ENCODE measurements at places on chromosomes 3 and 15.

GRCh38 chr15:90002428-90002844 is 1.3 kb downstream of the ZNF710 start:
- peak; percentile 38 for DNase-seq

DNA sequence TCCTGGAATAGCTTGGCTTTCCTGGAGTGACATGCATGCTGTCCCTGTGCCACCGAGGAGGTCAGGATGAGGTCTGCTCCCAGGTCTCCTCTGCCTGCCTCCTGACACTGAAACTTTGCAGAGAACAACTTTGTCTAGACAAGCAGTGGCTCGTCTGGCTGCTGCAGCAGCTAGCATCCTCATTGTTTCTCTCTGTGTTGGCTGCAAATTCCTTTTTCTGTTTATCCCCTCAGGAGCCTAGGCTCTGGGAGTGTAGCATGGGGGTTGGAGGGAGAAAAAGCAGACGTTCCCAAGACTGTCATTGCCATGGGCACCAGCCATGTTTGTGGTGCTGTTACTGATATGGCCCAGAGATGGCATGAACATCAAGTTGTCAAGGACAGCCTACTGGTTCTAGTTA is 208.7 kb upstream of the LRIG1 start:
- DNase-seq, result no peak

- no peak for DNase-seq
Observed at GRCh38 chr15:39286706-39287105, 294.2 kb upstream of the THBS1 start.

- DNase-seq, result peak; percentile 62
Observed at GRCh38 chr15:62606376-62607113, 436.0 kb upstream of the TPM1 start.

GRCh38 chr15:89648106-89649012 is 6.9 kb downstream of the KIF7 start:
- no peak for DNase-seq

DNA sequence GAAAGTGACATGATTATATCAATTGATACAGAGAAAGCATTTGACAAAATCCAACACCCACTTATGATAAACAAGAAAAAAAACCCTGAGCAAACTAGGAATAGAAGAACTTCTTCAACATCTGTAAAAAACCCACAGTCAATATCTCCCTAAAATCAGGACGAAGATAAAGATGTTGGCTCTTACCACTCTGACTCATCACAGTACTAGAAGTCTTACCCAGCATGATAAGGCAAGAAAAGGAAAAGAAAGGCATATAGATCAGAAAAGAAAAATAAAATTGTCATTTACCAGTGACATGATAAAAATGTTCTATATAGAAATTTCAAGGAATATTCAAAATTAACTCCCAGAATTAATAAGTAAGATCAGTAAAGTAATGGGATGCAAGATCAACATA is 7.2 kb upstream of the FBXW12 start:
- DNase-seq, result no peak

- peak; percentile 65 for DNase-seq
Observed at GRCh38 chr3:194328053-194328657, 23.0 kb downstream of the CPN2 start.

- DNase-seq, result no peak
Observed at GRCh38 chr3:187551416-187551815, 118.8 kb downstream of the SST start.

DNA sequence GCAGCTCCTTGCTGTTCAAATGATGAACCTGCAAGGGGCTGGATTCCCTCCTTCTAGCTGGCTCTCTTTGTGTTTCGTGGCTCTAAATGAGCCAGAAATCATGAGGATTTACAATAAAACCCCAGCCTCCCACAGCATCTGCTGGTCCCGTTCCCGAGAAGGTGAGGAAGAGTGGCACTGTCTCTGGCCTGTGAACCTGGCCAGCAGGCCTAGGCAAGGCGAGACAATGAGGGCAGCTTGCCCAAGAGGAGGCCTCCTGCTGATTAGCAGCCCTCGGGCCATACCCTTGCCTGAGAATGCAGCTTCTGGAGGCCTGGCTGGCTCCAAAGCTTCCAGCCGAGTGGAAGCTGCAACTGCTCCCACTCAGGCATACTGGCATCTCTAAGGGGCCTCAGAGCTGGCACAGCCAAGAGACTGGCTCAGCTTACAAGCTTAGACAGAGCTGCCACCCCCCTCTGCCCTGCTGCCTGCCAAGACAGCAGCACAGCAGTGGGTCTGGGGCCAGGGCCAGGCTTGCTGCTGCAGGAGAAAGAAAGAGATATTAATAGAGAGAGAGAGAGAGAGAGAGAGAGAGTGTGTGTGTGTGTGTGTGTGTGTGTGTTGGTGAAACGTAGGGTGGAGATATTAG is 76.5 kb downstream of the HMG20A start:
- DNase-seq, result no peak

DNA sequence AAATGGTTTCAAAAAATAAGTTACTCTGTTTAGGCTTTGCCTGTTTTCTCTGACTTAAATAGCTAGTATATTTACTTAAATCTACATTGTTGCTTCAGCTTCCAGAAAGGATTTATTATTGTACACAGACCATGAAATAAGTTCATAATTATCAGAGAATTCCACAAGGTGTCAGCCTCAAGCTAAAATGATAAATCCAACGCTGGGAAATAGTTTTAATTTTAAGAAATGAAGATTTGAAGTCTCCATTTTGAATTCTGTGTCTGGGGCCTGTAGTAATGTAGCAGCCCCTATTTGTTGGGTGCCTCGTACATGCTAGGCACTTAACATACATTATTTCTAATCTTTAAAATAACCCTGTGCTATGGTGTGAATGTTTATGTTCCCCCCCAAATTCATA is 92.6 kb upstream of the KCNMB2 start:
- no peak for DNase-seq

- no peak for DNase-seq
Observed at GRCh38 chr3:197362081-197362480, 63.7 kb upstream of the DLG1 start.

DNA sequence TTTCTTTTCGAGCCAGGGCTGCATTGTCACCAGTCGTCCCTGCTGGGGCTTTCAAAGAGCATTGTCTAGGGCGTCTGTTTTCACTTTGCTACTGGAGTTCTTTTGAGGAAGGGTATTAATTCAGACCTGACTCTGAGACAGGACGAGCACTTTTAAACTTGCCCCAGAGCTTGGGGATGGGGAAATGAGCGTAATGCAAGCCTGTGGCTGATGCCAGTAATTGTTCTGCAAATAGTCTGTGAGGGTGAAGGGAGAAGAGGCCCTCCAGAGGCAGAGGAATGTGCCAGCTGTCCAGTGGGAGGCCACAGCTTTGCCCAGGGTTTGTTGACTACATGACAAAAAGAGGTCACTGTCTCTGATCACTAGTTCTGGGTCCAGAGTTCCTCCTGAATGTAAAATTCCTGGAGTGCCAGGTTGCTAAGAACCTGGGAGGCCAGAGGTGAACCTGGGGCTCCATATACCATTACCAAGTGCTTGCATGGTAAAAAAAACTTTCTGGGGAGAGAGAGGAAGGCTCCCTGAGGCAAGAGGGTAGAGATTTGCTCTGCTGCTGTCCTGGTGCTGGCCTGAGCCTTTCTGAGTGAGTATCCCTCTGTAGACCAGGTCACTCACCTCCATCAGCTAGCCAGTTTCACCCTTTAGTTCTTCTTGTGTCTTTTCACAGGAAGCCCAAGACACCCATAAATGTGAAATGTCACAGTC is 14.8 kb downstream of the EEFSEC start:
- DNase-seq, result no peak

GRCh38 chr15:46622851-46623250 is 988.0 kb downstream of the SQOR start:
- DNase-seq, result no peak

DNA sequence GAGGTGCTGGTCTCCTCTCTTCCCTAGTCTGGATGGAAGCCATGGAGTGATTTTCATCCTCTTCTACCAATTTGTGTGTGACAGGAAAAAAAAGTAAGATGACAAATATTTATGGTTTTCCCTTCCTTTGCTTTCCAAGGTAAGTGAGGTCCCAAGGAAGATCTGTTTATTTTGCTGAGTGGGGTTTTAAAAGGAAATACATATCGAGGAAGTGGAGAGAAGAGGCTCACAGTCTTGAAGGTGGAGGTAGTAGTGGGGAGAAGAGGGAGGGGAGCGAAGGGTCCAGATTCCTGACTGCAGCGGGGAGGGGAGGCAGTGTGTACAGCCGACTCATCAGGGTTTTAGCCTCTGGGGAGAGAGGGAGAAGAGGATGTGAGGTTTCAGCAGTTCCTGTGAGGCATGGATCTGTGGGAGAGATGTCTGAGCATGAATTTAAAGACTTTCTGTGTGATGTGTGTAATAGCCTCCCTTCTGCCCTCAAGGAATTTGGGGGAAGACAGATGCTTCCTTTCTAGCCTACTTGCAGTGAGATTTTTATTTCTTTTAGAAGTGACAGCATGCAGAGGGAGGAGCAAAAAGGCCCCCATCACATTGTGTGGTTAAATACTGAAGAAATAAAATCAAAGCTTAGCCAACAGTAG is 272.4 kb downstream of the THRB start:
- DNase-seq, result no peak

GRCh38 chr3:110180733-110181132 is 843.4 kb upstream of the DPPA4 start:
- DNase-seq, result no peak

DNA sequence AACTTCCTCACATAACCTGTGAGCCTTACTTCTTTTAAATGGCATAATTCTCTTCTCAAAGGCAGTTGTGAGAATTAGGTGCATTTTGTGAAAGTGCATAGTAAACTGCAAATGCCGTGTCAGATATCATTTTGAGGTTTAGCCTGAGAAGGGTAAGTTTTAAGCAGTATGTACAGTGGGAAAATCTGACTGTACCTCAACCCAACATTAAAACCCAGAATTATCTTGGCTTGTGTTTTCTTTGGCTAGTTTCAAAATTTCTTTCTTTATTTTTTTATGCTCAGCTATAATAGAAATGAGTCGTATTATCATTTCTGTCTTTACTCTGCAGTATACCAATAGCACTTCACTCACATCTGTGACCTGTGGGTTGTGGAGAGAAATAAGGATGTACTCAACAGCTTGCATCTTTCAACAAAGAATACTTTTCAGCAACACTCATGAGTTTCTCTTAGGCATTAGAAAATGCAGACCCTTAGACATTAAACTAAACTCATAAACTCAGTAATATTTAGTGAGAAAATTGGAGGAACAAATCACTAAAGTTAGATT is 65.7 kb downstream of the RASA2 start:
- DNase-seq, result no peak

DNA sequence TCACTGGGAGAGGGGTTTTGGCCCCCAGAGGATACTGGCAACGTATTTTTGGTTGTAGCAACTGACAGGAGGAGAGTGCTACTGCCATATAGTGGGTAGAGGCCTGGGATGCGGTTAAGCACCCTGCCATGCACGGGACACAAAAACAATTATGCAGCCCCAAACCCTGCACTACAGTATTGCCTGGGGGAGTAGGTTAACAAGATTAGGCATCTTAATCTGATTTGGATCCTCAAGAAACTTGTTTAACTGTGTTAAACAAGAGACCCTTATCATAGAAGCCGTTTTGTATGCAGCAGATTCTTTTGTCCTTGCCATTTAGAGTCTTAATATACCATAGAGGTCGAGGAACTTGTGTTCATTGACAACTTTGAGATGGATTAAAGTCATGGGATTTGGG is 3.4 kb downstream of the PHLDB2 start:
- DNase-seq, result no peak

- no peak for DNase-seq
Observed at GRCh38 chr15:39208187-39208586, 372.7 kb upstream of the THBS1 start.

- no peak for DNase-seq
Observed at GRCh38 chr3:160126051-160126450, 99.2 kb upstream of the C3orf80 start.

- DNase-seq, result no peak
Observed at GRCh38 chr15:101107101-101107500, 144.7 kb downstream of the CHSY1 start.

DNA sequence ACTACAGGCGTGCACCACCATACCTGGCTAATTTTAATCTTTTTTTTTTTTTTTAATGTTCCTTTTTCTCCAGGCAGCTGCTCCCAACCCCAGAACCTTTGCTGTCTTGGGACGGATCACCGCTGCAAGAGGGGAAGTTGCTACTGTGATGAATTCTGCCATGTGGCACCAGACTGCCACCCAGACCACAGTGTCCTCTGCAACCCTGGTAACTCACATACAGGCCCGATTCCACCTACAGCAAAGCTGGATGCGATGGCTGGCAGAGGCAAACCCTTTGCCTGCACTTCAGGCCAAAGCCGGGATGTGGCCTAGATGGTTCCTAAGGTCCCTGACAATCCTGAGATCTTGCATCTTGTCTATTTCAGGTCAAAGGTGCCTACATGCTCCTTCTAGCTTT is 12.7 kb upstream of the MUC20 start:
- DNase-seq, result no peak

GRCh38 chr3:38136393-38136776 is 542 bp downstream of the ACAA1 start:
- peak; percentile 45 for DNase-seq

- no peak for DNase-seq
Observed at GRCh38 chr3:39281533-39281932, 1.7 kb upstream of the CX3CR1 start.

- no peak for DNase-seq
Observed at GRCh38 chr3:83224101-83224868, 1462.8 kb upstream of the GBE1 start.

DNA sequence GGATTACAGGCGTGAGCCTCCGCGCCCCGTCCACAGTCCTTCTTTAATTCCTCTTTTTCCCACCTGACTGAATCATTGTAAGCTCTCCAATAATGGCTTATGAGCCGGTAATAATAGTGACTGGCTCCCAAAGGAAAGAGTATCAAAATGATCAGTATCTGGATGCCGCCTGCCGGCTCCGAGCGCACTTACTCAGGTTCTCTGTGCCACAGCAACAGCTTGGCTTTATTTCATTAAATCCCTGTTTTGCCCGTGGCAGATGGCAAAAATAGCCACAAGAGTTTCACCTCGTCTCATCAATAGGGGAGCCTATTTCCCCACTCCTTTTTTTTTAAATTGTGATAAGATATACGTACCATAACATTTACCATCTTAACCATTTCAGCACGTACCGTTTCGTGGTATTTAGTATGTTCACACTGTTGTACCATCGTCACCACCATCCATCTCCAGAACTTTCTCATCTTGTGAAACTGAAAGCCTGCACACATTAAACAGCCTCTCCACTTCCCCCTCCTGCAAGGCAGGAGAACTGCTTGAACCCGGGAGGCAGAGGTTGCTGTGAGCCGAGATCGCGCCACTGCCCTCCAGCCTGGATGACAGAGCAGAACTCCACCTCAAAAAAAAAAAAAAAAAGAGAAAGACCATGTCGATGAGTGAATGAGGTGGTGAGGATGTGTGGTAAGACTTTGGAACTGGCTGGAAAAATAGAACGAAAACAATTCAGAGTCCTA is 80.7 kb upstream of the DLG1 start:
- DNase-seq, result no peak

GRCh38 chr3:188712248-188712924 is 459.4 kb upstream of the TPRG1 start:
- no peak for DNase-seq

- DNase-seq, result no peak
Observed at GRCh38 chr15:87419344-87419743, 837.2 kb downstream of the NTRK3 start.

GRCh38 chr15:89363133-89363532 is 28.5 kb upstream of the POLG start:
- no peak for DNase-seq

- DNase-seq, result no peak
Observed at GRCh38 chr3:191238321-191238817, 39.3 kb downstream of the OSTN start.

- DNase-seq, result peak; percentile 74
Observed at GRCh38 chr3:46585799-46586693, 19.9 kb upstream of the LRRC2 start.

Data from SW480 (cell line).